ENCODE measurements at places on chromosomes 7 and 10. TPM values are rescaled to one million over a fixed set of nuclear protein-coding genes. Genes with fewer than 3 reads are reported as not detected.

DNA sequence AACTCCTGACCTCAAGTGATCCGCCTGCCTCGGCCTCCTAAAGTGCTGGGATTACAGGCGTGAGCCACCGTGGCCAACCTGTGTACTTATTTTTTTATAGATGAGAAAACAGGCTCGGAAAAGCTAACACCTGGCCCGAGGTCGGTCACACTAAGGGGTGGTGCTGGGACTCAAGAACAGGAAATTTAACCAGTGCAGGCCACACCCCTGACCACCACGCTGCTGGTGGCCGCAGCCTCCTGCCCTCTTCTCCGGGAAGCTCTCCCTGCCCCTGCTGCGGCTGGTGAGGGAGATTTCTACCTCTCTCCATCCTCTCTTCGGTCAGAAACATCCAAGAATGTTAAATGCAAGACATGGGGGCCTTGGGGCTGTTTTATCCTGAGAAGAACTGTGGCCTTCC, 63.2 kb downstream of the TNRC18 start:
- no peak for DNase-seq

DNA sequence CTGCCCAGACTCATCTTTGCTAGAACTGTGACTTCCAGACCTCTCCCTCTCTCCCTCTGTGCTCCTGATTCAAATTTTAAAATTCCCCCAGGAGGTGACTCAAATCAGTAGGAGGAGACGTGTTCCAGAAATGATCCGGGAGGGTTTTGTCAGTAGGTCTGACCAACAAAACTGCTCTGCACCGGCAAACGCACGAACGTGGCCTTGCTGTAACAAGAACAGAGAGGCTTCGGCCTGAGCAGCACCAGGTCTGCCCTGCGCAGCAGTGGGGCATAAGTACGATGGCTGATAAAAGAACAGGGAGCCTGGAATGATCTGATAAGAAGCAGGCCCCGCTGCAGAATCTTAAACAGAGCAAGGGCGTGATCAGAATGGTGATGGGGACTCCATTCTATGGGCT, 152.7 kb upstream of the AUTS2 start:
- DNase-seq, result no peak

GRCh38 chr10:4569151-4569550, 256.9 kb upstream of the AKR1E2 start:
- DNase-seq, result no peak

- no peak for DNase-seq
Observed at GRCh38 chr10:29119374-29119773, 169.5 kb upstream of the LYZL1 start.

The SH2D4B gene
- total RNA-seq, result not detected

- DNase-seq, result no peak
Observed at GRCh38 chr7:979151-979550, 3.8 kb upstream of the COX19 start.

The ITPRID1 gene
- total RNA-seq, result not detected

GRCh38 chr10:120282421-120282820, 174.6 kb upstream of the PLPP4 start:
- no peak for DNase-seq

- DNase-seq, result peak; percentile 72
Observed at GRCh38 chr7:39592586-39592985, 26.4 kb downstream of the YAE1 start.

GRCh38 chr10:43781480-43782361, 133.0 kb upstream of the ZNF32 start:
- no peak for DNase-seq

DNA sequence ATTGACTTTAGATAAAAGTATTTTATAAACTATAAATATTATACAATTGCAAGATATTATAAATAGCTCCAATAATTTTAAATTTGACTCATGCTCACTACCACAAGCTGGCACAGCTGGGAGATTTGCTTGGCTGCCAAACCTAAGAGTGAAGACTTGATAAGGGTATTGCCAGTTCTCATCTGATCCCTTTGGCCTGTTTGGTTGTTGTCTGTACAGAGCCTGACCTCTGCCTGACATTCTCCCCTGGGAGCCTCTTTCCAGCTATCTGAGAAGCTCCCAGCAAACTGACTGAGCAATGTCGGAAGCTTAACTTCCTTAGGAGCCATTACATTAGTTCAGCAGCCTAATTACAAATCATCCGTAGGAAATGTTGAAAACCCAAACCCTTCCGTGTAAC, 10.2 kb upstream of the LMOD2 start:
- DNase-seq, result no peak

DNA sequence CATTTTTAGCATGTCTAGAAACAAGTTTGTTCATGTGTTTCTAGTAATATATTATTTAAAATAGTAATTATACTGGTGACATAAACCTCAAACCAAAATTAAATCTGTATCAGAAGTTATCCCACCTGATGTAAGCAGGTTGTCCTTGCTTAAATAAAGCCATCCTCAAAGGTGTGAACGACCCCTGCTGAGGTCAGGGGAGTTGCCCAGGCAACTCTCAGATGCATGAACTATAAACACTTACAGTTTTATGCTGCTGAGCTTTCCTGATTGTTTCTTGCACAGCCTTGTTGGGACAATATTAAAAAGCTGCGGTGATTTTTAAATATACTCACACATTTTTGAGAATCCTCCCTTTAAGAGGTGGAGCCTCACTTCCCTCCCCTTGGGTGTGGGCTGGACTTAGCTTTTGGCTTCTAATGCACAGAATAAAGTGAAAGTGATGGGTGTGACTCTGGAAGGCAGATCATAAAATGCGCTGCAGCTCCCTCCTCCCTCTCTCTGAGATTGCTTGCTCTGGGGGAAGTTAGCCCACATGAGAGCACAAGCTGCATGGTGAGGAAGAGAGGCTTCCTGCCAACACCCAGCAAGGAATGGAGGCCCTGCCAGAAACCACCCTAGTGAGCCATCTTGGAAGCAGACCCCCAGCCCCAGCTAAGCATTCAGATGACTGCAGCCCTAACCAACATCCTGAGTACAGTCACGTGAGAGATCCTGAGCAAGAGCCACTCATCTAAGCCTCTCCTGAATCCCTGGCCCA, 152.7 kb downstream of the SKIDA1 start:
- DNase-seq, result peak; percentile 89

DNA sequence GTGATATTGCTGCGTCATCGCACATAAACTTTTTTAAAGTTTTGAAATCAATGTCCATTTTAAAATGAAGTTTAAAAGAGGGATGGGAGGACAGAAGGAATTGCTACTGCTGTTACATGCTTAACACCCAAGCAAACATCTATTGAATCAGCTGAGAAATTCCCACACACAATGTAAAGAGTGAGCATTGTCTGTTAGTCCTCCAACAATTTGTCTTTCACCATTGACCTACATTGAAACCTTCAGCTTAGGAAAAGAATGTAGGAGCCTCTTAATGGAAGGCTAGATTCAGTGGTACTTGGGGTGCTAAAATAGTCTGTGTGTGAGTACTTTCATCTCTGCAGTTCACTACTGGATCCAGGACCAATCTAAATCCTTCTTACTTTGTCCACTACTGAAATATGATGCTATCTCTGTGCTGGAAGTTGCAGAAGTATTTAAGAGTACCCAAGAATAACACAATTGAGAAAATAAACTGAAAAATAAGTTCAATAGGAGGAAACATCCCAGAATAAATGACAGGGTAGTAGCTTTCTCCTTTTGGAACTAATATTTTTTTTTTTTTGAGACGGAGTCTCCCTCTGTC, 23.8 kb upstream of the FBXW4 start:
- no peak for DNase-seq

DNA sequence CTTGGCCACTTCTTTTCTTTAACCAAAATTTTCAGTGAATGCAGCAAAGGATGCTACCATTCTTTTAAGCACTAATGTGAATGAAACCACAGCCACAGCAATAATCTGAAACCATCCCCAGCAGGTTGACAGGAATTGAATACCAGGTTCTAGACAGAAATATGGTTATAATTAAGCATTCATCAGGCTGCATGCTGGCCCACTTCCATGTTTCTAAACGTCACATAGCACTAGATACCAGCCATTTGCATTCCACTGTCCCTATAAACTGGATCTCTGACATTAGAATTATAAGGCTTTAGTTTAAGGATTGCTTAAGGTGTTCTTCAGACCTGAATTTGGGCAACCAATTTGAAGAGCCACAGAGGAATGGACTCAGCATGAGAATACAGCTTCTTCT, 340.8 kb upstream of the KLF6 start:
- DNase-seq, result no peak

The CCL24 gene
- total RNA-seq, result not detected

GRCh38 chr7:81206667-81207360, 288.0 kb upstream of the SEMA3C start:
- no peak for DNase-seq

The CCDC7 gene
- total RNA-seq, result 9.3 TPM

The PCBD1 gene
- 24.2 TPM for total RNA-seq

The RALA gene
- 20.3 TPM for total RNA-seq

The NPSR1 gene
- total RNA-seq, result not detected

GRCh38 chr10:60456053-60456452, 66.4 kb upstream of the ANK3 start:
- DNase-seq, result no peak

- no peak for DNase-seq
Observed at GRCh38 chr7:39697483-39697882, 74.1 kb downstream of the RALA start.

DNA sequence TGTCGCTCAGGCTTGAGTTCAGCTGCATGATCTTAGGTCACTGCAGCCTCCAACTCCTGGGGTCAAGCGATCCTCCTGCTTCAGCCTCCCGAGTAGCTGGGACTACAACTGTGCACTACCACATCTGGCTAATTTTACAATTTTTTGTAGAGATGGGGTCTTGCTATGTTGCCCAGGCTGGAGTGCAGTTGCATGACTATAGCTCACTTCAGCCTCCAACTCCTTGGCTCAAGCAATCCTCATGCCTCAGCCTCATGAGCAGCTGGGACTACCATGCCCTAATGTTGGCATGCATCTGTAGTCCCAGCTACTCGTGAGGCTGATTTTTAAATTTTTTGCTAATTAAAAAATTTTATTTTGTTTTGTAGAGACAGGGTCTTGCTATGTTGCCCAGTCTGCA, 101.9 kb upstream of the NPTX2 start:
- DNase-seq, result no peak

The LRIT1 gene
- total RNA-seq, result not detected

DNA sequence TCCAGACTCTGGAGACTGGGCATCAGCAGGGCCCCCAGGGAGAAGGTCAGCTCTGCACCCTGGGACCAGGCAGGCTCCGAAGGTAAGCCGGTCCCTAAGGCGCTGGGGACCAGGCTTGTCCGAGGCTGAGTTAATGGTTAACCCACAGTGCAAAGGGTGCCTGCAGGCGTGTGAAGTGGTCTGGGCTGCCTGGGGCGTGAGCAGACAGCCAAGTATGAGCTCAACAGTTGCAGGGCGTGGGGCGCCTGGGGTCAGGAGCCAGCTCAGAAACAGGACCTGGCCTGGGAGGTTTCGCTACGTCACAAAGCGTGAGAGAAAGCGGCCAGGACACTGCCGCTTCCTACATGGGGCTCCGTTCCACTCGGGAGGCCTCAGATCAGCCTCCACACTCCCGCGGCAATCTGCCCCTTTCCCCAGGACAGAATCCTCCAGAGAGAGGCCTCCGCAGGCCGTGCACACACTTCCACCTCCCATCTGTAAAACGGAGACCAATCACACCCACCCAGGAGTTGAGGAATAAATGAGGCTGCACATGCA, 16.0 kb downstream of the PDGFA start:
- DNase-seq, result no peak

DNA sequence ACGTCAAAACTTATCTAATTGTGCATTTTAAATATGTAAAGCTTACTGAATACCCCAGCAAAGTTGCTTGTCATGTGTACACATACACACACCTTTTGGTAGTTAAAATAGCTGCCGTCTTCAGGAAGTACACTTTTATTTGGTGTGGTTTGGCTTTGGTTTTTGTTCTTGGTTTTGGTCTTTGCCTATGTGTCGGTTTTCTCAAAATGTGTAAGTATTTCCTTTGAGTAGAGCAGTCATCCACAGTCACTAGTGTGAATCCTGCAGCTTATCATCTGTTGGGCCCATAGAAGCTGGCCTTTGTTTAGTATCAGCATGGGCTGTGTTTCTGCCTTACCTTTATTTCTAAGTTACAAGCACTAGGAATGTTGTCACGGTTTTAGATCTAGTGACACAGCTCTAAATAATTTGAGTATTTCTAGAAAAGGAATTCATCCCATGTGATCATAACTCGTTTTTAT, 35.3 kb downstream of the NET1 start:
- DNase-seq, result no peak

GRCh38 chr7:120991581-120991980, 3.1 kb downstream of the CPED1 start:
- peak; percentile 58 for DNase-seq

The ASB15 gene
- total RNA-seq, result not detected

DNA sequence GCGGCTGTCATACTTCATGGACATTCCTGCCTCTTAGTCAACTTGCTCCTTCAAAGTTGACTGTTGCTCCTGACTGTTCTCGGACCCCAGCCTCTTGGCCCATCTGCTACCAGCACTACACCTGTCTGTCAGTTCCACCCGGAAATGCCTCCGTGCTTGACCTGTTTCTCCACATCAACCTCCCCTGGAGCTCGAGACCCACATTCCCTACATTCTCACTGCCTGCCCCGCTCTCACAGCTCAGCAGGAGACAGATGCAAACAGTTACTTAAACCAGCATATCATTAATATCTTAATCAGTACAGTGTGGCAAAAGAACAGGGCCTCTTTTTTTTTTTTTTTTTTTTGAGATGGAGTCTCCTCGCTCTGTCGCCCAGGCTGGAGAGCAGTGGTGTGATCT, 174.3 kb downstream of the NRP1 start:
- no peak for DNase-seq

The ZNF655 gene
- total RNA-seq, result 75.7 TPM

DNA sequence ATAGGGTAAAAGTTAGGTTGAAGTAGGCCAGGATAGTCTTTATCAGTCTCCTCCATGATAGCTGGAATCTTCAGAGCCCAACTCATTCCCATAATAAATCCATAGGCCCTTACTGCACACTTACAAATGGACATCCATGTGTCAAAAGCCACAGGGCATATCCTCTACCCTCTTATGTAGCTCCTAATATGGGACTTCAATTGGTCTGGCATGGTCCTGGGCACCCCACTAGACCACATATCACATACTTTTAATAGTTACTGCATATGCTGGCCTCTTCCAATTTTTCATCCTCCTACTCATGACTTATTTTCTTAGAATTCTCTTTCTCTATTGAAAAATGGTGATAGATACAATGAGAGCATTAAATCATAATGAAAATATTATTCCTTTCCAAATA, 169.3 kb downstream of the MAGI2 start:
- no peak for DNase-seq

- no peak for DNase-seq
Observed at GRCh38 chr10:74206746-74207145, 55.7 kb downstream of the ADK start.

DNA sequence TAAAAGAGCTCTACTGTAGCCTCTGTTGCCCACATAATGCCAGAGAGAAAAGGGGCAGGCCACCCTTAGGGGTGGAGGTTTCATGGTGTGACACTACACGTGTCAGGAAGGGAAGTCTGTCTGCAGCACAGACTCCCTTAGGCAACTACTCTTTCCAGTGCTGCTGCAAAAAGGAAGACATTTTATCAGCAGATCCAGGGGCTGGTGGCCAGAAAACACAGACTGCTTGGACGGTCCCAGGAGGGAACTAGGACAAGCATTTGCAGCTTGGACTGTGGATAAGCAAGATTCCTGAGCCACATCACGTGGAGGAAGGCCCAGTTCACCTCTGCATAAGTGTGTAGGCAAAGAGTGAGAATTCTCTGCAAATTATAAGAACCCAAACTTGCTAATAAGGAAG, 220.8 kb downstream of the FANK1 start:
- no peak for DNase-seq

Data from fibroblast of villous mesenchyme (primary cell).